ENCODE measurements at places on chromosomes 5 and 9. TPM values are rescaled to one million over a fixed set of nuclear protein-coding genes. Genes with fewer than 3 reads are reported as not detected.

ZFP62 gene
- 48.9 TPM for total RNA-seq

OR13F1 gene
- total RNA-seq, result not detected

DNA sequence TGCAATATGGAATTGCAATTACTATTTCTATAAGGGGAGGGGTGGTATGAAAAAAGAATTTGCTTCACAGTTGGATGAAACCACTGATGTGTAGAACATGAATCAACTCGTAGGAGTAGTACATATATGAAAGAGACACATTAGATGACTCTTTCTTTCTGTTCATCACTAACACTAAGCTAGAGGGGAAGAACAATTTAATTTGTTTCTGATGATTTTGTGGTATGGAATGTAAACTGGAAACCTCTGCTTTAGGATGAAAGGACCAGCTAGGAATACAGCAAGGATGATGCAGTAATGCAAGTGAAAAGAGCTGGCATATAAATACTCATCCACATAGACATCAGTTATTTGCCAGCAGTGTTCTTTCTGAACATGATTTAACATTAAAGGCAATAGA lies 113.4 kb downstream of the PAPPA start:
- DNase-seq, result no peak

GRCh38 chr5:107289030-107289714 lies 381.6 kb downstream of the EFNA5 start:
- DNase-seq, result no peak

DNA sequence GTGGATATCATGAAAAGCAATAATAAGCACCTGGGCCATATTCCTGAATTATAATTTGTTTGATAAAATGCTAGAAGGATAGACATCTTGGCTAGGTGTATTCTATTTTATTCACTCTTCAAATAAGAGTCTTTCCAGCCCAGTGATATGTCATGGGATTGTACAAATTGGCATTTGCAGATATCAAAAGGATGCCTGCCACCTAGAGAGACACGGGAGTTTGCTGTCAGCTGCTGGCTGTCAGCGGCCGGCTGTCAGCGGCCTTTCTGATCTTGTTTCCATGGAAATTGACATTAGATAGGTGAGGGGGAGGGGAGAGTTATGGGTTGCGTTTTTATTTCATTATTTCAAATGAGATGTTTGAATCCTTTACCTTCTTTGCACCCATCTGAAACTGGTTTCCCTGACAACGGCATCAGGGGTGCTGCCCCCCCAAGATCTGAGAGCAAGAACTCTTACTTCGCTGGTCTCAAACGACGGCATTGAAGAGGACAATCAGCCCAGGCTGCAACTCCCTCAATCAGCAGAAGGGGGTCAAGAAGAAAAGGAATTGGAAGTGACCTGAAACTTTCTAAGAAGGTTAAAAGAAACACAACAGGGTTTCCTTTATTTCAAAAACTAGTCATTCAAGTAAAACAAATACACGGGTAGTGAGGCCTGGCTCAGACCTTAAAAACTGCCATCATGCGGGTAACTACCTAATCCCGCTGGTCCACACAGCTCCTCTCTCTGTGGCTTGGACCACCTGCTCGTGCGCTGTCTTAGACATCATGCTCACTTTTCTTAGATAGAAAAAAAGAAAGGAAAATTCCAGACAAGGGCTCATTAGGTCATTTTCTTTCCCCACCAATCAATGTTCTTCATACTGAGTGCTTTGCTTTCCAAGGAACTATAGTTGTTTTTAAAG lies 115.7 kb downstream of the TLE1 start:
- DNase-seq, result no peak
